SJCRH30 (cell line): ENCODE measurements at places on chromosomes 3 and 15.
A peak's percentile ranks its signal among the peaks of the same experiment; 100 is the strongest.

- DNase-seq: peak; percentile 52
These were observed at the start of gene SHISA5 for GRCh38 chr3:48504051-48504946. TSS of gene SHISA5 (minus strand) at chr3:48504174. CDS start at chr3:48504094, 80 bp downstream.

DNA sequence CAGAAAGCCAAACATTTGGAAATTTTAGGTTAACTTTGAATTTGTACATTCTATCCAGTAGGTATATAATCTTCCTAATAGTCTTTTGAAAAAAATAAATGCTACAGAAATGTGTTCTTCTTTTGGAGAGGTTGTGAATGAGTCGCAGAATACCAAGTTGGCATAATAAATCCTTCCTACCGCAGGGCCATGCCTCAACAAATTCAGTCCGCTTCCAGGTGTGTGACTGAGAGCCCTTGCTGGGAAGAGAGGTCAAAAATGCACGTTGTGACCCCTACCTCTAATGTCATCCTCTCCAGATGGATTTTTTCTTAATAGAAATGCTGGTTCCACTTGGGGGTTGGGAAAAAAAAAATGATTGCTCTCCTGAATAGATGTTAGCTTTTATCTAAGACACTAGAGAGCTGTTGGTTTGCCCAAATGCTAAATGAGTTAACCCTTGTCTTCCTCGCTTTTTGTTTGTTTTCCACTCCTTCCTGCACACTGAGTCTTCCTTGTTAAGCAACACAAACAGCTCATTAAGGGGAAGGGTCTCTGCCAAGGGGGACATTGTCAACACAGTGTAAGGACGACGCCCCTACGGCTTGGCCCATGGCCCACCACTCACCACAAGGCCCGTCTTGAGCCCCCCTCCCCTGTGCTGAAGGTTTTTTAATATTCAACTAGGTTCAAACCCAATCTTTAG, 33.9 kb downstream of the RLBP1 start:
- DNase-seq: no peak

DNA sequence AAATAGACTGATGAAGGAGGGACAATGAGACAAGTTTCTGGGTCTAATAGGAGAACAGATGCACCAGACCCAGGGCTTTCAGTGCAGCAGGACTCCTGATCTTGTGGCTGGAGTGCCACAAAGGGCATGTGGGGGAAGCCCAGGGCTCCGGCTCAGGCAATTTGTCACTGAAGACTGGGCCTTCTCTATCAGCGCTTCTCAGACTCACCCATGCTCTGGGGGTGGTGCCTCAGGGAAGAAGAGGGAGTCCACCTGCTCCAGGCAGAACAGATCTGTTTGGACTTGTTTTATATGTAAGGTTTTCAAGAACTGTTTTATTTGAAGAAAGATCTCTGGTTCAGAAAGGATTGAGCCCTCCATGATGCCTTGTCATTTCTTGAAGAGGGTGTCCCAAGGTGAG, 112.4 kb upstream of the TLE3 start:
- DNase-seq: no peak

- no peak for DNase-seq
These were observed 17.2 kb downstream of the B4GALT4 start for GRCh38 chr3:119223511-119223910.

- DNase-seq: no peak
These were observed 19.2 kb downstream of the SLC41A3 start for GRCh38 chr3:126064627-126065258.

GRCh38 chr3:135878501-135878900, 87.0 kb upstream of the PPP2R3A start:
- no peak for DNase-seq

GRCh38 chr15:63054985-63055384, 12.4 kb downstream of the TPM1 start:
- DNase-seq: no peak

DNA sequence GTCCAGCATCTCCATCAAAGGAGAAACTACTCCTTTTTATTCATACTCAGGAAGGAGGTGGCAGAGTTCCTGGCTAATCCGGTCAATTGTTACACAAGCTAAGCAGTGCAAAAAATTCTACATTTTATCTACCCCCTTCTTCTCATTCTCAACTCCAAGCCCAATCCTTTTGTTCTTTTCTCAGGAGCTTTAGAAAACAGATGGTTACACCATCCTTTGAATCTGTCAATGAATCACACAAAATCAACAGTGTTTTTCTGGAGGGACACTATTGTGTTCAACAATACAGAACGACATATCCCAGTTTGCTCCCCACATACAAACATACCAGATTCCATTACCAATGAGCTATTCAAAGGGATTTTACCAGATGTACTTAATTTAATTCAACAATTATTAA, 362.1 kb downstream of the MAGI1 start:
- no peak for DNase-seq

- DNase-seq: no peak
These were observed at the start of gene CYP1A1 for GRCh38 chr15:74725225-74725774. TSS of gene CYP1A1 (minus strand) at chr15:74725528. CDS start at chr15:74723097, 2,431 bp downstream.

DNA sequence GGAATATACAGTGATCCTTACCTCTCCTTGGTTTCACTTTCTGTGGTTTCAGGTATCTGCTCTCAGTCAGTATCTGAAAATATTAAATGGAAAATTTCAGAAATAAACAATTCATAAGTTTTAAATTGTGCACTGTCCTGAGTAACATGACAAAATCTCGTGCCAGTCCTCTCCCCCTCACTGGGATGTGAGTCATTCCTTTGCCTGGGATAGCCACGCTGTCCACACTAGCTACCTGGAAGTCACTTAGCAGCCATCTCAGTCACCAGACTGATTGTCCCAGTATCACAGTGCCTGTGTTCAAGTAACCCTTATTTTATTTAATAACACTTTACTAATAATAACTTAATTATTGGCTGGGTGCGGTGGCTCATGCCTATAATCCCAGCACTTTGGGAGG, 15.3 kb upstream of the KLHL25 start:
- DNase-seq: no peak

DNA sequence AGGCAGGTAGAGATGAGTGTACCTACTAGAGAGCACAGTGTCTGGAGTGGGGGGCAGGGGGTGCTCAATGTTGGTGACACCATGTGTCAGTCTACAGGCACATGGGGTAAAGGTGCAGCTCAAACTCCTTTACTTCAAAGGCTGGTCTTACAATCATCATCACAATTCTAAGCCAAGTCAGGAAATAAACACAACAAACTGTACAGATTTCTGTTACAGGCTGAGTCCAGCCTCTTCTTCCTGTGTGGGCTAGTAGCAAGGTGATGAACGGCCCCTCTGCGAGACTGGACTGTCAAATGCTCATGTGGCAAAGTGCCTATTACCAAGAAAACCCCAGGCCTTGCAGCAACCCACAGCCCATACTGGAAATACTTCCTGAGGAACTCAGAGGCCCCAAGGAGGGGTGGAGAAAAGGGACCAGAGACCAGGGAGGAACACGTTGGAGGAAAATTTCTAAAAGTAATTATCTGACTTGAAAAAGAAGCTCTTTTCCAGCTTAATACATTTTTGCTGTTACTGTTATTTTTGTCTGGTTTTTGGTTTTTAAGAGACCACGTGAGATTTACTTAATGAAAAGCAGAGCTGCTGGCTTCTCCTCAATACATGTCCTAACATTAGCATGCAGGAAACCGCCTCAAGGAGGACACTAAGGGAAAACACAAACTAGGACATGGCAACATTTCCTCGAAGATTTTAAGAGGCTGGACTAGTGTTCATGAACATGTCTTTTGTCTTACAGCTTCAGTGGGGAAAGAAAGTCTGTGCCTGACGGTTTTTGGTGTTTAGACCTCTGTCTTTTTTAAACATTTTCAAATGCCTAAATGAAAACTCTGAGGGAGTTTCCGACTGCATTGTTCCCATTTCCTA, 29.5 kb downstream of the TBC1D2B start:
- no peak for DNase-seq

DNA sequence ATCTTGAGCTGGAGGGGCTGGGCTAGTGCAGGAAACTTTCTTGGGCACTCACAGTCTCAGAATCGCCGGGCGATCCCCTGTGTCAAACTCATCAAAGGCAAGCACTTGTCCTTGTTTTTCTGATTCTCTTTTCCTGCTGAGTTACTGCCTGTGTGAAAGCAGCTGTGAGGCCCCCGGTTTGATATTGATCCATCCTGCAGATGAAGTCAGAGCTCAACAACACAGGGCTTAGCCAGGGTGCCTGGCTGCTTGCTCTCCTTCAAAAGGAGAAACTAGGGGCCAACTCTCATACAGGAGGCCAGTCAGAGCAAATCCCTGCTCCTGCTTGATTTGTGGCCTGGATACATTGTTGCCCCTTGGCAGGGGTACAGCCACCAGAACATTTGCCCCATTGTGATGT, 22.9 kb downstream of the CLSTN2 start:
- no peak for DNase-seq

DNA sequence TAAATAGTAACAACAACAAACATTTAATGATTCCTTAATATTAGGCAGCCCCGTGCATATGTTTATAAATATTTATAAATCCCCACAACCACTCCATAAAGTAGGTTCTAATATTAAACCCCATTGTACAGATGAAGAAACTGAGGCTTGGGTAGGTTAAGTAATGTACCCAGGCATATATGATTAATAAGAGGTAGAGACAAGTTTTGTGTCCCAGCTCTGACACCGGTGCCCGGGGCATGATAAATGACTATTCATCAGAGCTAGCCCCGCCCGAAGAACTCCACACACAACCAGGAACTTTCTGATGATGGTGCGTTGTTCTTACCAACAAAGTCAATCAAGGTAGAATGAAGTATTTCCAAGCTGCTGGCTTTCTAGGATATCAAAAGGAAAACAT, 19.4 kb downstream of the CDCP1 start:
- DNase-seq: no peak

GRCh38 chr3:184345317-184346144, 8.1 kb downstream of the FAM131A start:
- no peak for DNase-seq

DNA sequence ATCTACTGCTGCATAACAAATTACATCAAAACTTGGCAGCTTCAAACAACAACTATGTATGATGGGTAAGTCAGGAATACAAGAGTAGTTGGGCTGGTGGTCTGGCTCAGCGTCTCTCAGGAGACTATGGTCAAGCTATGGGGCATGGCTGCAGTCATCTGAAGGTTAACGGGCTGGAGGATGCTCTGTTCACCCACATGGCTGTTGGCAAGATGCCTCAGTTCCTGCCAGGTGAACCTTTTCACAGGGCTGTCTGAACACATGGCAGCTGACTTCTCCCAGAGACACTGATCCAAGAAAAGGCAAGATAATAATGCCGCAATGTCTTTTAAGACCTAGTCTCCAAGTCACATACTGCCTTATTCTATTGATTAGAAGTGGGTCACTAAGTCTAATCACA, 63.7 kb downstream of the GPR176 start:
- DNase-seq: no peak

- DNase-seq: no peak
These were observed 110.8 kb downstream of the VGLL4 start for GRCh38 chr3:11532931-11533391.

GRCh38 chr3:102054543-102055080, 205.3 kb downstream of the NFKBIZ start:
- DNase-seq: no peak

- no peak for DNase-seq
These were observed 2.7 kb downstream of the ZNF654 start for GRCh38 chr3:88061746-88062145.
